Activated CD4-positive, alpha-beta T cell treated with anti-CD3 and anti-CD28 coated beads, Interleukin-2, amount 10 ng/mL, durations not matched to agents 24 days and 14 days (primary cell): ENCODE measurements at places on chromosomes 2 and 18.

- DNase-seq, result no peak
These were observed 151.4 kb downstream of the CD8B2 start for GRCh38 chr2:106638580-106638979.

- DNase-seq, result no peak
These were observed 93.8 kb upstream of the ZBTB14 start for GRCh38 chr18:5389356-5389755.

- DNase-seq, result no peak
These were observed 1.5 kb downstream of the GDF7 start for GRCh38 chr2:20668451-20668850.

DNA sequence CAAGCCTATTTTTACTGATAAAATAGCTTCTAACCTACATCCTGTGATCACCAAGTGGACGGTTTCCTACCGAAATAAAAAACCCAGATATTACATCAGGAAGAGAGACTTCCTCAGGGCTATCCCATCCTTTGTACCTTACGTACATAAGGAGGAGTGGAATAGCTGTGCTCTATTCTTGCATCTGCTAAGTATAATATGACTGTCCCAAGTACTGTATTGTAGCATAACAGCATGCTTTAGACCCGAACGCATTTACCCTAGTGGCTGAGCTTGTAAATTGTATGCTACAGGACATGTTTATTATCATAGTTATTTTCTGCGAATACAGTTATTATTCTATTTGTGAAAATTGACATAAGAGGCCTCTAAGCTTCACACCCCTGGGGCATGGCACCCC lies 302.4 kb downstream of the CLIP4 start:
- DNase-seq, result no peak

DNA sequence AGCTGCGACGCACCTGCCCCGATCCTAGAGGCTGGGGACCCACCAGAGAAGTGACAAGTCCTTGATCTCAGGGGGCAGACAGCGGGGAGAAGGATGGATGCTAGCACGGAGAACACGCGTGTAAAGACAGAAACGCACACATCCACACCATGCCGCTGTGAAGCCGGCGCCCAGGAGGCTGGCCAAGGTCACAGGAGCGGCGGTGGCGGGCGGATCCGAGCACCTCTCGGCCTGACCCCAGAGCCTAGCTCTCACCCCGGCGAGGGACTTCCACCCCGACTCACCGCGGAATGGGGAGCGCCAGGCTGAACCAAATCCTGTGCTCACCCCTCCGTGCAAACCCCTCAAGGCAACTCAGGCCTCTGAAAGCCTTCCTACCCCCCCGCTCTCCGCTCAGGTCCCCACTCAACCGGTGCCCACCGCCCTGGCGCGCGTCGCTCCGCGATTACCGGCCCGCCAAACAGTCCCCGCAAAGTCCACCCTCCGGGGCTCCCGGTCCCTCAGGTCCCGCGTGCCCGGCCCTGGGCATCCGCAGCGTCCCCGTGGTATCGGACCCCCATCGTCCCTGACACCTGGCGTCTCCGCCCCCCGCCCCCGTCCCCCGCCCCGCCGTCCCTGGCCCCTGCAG lies 460 bp upstream of the LRRFIP1 start:
- DNase-seq, result no peak
